ENCODE measurements at places on chromosomes 5 and 9. TPM values are rescaled to one million over a fixed set of nuclear protein-coding genes. Genes with fewer than 3 reads are reported as not detected.

Gene GHR
- total RNA-seq: 311 TPM

Gene OLFML2A
- total RNA-seq: 17.6 TPM

Gene FABP6
- total RNA-seq: not detected

Gene FOXD4L6
- not detected for total RNA-seq

Gene TDRD7
- 8.5 TPM for total RNA-seq

Gene DCTN4
- total RNA-seq: 57.3 TPM

Gene SLC6A18
- total RNA-seq: not detected

Gene IL9
- total RNA-seq: not detected

Gene PRELID1
- total RNA-seq: 58.6 TPM

Gene CCDC107
- 76.5 TPM for total RNA-seq

Gene ZNG1A
- 35.0 TPM for total RNA-seq

Gene RAB24
- 29.1 TPM for total RNA-seq

Gene C9orf43
- total RNA-seq: 0.34 TPM

Gene TEX48
- total RNA-seq: not detected

All from subcutaneous adipose tissue (tissue), 4 donors.